CD14-positive monocyte (primary cell): ENCODE measurements at places on chromosomes 12 and 14. TPM values are rescaled to one million over a fixed set of nuclear protein-coding genes. Genes with fewer than 3 reads are reported as not detected.

DNA sequence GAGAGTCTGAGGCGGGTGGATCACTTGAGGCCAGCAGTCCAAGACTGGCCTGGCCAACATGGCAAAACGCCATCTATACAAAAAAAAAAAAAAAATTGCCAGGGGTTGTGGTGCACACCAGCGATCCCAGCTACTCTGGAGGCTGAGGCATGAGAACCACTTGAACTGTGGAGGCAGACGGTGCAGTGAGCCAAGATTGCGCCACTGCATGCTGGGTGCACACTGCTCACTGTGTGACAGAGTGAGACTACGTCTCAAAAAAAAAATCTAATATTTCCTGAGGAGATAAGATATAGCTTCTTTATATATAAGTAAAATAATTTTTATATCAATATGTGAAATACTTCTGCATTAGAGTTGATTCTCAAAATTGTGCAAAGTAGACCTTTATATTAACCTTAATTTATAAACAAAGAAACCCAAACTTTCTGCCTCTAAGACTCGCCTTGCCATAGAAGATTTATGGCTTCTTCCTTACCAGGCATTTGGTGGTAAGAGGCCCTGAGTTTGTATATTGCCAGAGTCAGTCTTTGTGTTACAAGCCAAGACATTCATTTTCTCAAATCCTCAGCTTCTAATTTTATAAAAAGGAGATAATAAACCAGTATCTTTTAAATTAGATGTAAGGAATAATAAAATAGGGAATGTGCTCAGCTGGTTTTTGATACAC is 1226.7 kb downstream of the FLRT2 start:
- no peak for DNase-seq

- DNase-seq: no peak
Measured at GRCh38 chr14:22502007-22502406, 87.0 kb downstream of the DAD1 start.

- no peak for DNase-seq
Measured at GRCh38 chr14:102508410-102508773, 1.2 kb downstream of the ANKRD9 start.

DNA sequence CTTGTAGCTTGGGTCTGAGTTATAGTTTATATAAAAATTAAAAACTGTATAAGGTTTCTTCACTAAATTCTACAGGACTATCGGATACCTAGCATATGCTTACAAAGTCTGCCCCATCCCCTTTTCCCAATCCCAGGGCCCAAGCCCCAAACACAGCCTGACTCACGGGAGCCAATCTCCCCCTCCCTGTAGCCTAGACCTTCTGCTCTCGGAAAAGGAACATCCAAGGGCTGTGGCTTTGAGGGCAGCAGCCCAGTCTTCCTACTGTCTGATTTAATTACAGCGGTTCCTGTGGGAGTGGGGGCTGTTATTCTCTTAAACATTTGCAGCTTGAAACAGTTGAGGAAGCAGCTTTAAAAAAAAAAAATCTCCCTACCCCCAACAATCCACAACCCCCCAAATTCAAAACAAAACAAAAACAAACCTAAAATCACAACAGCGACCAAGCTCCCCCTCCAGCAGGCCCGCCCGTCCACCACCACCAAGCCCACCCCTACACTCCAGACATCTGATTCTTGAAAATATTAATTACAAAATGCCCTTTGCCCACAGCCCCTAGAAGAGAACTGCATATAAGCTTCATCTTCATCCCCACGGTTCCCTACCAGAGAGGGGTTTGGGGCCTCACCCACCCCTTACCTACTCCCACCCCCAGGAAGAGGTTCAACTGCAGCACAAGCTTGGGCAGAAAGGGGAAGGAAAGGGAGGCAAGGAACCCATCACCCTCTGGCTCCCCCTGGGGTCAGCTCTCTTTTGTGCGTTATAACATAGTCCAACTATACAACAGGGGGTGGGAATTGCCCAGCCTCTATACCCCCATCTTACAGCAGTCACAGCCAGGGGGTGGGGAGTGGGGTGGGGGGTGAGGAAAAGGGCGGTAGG is 1.1 kb upstream of the PRKAG1 start:
- peak; percentile 79 for DNase-seq

The KRT6C gene
- not detected for polyA plus RNA-seq

- DNase-seq: no peak
Measured at GRCh38 chr14:85531141-85531586, 1.2 kb downstream of the FLRT2 start.

The DBX2 gene
- polyA plus RNA-seq: not detected

DNA sequence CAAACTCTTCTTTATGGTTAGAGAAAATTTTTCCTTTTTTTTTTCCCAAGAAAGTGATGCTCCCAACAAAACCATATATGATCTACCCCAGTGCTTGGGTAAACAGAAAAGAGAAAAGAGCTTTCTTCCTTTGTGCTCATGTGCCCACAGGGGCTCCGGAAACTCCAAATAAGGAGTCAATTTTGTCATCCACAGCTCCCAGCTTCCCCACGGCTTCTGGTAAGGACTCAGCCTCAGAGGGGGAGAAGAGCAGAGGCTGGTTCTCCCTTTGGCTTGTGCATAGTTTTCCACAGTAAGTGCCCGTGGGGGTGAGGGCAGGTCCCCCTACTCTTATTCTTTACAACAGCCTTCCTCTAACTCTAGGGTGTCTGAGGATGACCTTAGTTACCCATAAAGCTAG is 13.3 kb upstream of the RGS6 start:
- no peak for DNase-seq

DNA sequence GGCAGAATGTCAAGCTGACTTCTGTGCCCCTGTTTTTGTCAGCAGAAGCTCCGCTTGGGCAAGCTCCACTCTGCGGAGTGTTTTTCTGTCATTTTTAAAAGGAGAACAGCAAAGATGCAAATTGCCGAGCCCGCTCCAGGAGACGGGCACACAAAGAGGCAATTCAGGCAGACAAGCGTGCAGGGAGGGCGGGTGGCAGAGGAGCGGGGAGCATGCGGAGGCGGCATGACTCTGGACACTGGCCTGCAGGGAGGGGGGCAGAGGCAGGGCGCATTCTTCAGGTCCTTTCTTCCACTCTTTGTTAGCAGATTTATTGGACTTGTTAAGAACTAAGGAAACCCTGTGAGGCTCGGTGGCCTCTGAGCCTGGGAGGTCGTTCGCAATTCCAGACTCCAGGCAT is 187.3 kb upstream of the RMST start:
- no peak for DNase-seq

DNA sequence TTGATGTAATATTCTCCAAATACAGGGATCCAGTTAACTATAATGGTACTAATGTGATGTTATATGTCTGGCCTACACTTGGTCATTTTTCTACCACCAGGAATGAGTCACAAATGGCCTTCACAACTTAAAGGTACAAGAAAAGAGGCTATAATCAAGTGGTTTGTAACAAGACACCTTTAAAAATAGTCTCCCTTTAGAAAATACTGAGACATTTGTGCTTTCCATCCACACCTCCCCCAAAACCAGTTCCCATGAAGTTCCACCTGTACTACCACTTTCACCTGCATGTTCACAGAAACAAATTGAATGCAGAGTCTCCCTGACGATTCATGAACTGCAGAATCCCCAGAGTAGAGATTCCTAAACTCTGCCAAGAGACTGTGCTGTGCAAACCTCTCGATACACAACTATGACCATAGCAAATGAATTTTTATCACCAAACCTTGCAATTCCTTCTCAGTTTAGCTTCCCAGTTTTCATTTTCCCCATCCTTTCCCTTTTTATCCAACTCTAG is 6.0 kb downstream of the BTG1 start:
- DNase-seq: no peak

- no peak for DNase-seq
Measured at GRCh38 chr12:94925729-94926128, 77.8 kb downstream of the NDUFA12 start.

The MMP14 gene
- polyA plus RNA-seq: 4.6 and 5.6 TPM in 2 replicates

DNA sequence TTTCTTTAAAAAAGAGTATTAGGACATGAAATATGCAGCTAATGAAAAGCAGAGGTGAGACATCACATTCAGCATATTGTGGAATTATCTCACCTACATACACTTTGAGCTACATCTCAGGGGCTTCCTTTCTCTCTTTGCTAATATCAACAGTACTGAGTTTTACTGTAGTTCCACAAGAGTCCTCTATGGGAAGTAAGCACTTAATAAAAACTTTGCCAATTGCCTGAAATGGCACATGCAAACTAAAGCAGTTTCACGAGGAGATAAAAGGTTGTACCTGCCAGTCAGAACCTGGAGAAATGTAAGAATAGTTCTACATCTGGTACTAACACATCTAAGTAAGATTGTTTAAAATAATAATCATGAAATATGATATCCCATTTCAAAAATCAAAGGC is 73.5 kb upstream of the GPHB5 start:
- DNase-seq: no peak

The AKAP3 gene
- polyA plus RNA-seq: 0.03 and 0.08 TPM in 2 replicates

- DNase-seq: no peak
Measured at GRCh38 chr14:55281316-55281839, 10.2 kb downstream of the FBXO34 start.

- DNase-seq: peak; percentile 58
Measured at GRCh38 chr14:94144765-94145164, 15.4 kb upstream of the IFI27L2 start.

- DNase-seq: peak; percentile 78
Measured at GRCh38 chr12:93847517-93848474, 170.6 kb downstream of the CRADD start.

The RERGL gene
- polyA plus RNA-seq: not detected in 2 replicates

DNA sequence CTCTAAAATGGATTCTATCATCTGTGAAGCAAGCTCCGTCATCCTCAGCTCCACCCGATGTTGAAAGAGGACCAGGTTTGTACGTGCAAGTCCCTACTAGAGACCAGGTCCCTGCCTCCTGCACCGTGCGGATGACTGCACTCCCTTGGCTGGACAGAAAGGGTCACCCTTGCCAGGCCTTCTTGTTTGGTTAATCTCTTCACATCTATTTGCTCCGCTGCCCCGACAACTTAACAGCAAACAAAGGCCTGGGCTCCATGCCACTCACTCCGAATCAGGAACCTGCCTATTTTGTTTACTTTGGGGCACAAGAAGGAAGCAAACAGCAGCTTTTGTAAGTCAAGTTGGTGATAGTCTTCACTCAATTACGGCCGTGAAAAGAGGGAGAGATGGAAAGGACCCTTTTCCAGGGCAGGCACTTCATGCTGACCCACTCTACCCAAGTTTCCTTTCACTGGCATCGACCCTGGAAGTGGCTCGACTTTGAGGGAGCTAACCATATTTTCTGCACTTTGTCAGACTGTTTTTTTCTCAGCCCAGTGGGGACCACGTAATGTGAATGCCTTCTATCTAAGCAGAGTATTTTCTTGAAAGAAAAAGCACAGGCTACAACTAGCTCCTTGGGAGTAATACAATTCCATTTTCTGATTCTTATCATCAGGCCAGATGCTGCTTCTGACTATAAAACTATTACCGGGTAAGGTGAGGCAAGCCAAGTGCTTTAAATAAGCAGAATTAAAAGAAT is 202.6 kb downstream of the FOXN3 start:
- DNase-seq: no peak

DNA sequence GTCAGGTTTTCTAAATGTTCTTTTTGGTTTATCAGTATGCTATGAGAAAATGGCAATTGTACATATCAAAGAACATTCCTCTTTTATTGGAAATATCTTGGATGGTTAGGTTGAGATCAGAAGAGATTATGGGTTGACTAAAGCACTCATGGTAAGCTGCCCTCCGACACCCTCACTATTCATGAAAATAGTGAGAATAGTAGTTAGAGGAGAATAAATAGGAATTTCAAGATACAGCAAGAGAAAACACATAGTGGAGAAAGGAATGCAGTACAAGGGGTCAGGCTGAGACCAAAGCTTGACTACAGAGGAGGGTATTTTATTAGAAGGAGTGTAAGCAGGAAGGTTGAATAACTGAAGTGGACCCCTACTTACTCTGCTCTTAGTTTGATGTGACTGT is 112.5 kb downstream of the PTPRQ start:
- DNase-seq: no peak

- peak; percentile 87 for DNase-seq
Measured at GRCh38 chr12:8065991-8066594, at the start of gene C3AR1. TSS of gene C3AR1 (minus strand) at chr12:8066359. CDS start at chr12:8060185, 6,174 bp downstream.

DNA sequence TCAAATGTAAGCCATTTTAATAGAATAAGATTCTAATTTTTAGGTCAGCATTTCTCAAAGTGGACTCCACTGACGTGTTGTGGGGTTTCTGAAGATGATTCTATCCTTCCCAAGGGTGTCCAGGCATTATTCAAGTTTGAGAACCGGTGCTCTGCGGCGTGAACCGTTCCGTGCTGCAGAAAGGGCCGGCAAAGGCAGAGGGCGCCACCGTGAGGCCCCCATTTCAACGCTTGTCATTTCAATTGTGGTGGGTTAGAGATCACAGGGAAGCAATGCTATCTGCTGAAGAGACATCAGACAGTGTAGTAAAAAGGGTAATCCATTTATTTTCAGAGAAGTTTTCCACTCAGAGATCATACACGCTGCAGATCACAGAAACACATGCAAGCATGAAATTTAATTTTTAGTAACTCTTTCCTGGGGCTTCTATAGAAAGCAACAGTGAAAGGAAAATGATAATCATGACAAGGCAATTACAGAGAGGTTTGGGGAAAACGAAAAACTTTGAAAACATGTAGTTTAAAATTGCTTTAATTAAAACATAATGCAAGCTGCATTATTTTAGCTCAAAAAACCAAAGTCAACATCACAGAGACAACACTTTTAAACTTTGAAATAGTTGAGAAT is 201.7 kb downstream of the EXOC5 start:
- no peak for DNase-seq

- no peak for DNase-seq
Measured at GRCh38 chr12:102542816-102543440, 62.6 kb upstream of the IGF1 start.

DNA sequence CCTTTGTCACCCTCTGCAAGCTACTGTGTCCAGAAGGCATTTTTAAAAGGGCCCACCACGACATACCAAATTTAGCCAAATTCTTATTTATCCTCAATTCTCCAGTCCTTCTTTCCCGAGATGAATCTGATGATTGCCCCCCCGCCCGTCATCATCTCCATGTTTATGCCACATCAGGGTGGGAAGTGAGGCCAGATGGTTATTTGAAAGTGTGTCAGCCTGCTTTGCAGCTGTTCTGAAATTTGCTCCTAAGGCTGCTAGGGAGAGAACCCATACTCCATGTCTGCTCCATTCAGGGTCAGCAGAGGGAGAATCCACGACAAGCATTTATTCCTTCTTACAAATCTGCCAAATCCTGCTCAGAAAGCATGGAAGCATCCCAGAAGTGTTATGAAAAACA is 337.8 kb downstream of the ADAMTS20 start:
- DNase-seq: no peak

DNA sequence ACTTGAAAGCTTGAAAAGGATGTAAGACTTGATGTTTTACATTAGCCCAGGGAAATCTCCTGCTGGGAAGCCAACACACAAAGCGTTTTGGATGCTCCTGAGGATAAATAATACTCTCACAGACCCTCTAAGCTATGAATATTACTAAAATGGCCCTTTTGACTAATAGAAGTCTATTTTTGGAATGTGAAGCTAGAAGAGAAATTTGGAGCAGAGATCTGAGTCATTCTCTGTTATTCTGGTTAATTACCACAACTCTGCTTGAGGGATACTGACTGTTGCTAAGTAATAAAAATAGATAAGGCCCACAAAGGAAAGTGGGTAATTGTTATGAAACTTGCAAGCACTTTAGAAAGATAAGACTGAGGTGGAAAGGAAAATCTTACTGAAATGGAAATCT is 346.2 kb upstream of the STXBP6 start:
- no peak for DNase-seq
